ENCODE measurements at places on chromosomes 5 and 9.
A peak's percentile ranks its signal among the peaks of the same experiment; 100 is the strongest.

DNA sequence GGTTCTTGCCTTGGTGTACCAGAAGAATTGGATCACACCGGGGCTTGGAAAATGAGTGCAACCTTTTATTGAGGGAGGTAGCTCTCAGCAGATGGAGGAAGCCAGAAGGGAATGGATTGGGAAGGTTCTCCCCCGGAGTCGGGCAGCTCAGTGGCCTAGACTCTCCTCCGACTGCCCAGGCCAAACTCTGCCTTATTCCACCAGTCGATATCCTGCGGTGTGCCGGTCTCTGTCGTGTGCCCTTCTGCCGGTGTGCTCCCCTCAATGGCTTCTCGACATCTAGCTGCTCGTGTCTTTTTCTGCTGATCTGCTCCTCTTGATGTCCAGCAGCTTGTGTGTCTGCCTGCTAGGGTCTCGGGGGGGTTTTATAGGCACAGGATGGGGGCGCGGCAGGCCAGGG, 87.4 kb upstream of the CCL21 start:
- no peak for DNase-seq

DNA sequence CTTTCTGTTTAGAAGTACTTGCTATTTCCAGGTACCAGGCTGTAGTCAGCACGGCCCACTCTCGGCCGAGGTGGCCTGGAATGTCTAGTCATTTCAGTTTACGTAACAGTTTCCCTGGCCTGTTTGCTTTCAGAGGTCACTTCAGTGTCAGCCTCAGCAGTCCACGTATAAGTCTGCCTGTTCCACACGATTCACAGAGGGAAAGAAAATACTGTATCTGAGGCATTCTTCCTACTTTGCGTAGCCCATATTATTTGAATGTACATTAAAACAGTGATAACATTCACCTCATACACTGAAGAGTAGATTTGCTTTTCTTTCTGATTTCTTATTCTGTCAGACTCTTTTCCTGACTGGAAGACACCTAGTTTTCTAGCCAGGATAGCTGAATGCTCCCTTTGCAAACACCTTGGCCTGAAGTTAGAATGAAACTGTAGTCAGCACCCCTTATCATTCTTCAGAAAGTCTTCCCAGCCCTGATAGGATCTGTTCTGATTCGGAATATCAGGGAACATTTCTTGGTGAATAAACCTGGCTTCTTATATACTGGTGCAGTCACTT, 140.9 kb downstream of the AOPEP start:
- no peak for DNase-seq

- no peak for DNase-seq
Measured at GRCh38 chr5:148177207-148177606, 8.9 kb downstream of the SPINK14 start.

- no peak for DNase-seq
Measured at GRCh38 chr9:21810388-21810787, 8.0 kb downstream of the MTAP start.

DNA sequence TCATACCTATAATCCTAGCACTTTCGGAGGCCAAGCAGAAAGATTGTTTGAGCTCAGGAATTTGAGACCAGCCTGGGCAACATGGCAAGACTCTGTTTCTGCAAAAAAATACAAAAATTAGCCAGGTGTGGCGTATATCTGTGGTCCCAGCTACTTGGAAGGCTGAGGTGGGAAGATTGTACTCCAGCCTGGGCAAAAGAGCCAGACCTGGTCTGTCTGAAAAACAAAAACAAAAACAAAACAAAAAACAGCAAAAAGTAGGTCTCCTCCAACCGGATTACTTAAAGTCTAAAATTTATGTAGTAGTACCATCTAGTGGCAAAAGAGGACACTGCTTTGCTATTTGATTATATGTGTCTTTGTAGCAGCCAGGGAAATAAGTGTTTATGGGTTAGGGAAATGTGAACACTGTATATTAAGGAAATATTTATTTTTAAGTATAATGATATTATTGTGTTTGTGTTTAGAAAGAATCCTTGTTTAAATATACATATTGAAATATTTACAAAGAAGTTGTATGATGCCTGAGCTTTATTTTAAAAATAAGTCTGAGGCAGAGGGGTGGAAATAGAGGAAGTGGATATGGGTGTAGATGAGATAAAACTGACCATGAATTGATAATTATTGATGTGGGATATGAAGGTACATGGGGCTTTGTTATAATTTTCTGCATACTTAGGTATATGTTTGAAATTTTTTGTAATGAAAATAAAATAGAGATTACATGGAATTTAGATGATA, 20.0 kb downstream of the APC start:
- no peak for DNase-seq

- no peak for DNase-seq
Measured at GRCh38 chr9:90787771-90788460, 13.7 kb upstream of the SYK start.

GRCh38 chr5:86463339-86463738, 154.4 kb upstream of the COX7C start:
- DNase-seq = no peak

- no peak for DNase-seq
Measured at GRCh38 chr9:93954434-93955061, 607 bp downstream of the BARX1 start.

DNA sequence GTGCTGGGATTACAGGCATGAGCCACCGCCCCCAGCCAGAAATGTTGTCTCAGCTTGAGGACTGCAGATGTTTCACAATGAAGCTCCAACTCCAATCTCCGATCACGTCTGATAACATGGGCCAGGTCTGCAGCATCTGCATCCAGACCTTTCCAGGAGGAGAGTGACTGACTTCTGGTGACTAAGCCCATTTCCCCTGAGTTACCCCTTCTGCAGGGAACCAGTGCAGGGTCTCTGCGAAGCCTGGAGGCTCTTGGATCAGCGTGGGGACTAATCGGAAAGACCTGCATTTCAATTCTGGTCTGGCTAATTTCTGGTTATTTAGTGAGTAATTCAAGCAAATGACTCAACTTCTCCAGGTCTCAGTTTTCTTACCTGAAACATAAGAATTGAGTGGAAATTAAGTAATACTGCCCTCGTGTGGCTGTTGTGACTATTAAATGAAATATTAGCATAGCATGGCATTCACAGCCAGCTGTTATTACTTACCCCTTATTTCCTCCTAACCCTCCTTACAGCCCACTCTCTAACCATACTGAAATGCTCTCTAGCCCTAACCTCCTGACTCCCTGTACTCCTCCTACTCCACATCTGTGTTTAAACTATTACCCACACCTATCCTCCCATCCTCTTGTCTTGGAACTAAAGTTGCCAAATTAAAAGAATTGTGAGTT, 2.2 kb upstream of the GNPDA1 start:
- DNase-seq = peak; percentile 47

GRCh38 chr5:132132138-132132537, 58.5 kb downstream of the CSF2 start:
- no peak for DNase-seq

DNA sequence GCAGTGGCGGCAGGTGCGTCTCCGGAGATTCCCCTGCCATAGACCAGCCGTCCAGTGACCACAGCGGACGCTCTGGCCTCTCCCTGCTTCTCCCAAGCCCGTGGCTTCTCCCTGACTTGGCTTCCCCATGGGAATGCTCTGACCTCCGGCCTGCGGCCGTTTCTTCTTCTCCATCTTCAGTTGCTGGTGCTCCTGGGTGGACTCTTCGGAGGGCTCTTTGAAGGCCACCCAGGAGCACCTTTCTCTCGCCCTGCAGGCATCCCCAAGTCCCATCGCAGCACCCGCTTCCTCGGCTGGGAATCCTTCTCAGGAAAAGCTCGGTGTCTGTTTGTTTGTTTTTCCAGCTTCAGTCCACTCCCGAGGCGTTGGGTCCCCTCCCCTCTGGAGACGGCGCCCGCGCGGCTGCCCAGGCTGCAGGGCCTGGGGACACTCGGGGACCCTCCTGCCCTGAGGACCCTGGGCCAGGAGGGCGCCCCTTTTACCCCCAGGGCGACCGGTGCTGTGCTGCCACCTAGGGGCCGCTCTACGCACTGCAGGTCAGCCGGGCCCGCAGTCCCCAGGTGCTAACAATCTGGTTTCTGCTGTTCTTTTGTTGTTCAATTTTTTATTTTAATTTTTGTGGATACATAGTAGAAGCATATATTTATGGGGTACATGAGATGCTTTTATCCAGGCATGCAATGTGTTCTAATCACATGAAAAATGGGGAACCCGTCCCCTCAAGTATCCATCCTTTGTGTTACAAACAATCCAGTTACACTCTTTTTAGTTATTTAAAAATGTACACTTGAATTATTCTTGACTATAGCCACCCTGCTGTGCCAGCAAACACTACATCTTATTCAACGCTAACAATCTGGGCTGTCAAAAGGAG, 197.9 kb upstream of the ADAMTS16 start:
- no peak for DNase-seq

GRCh38 chr5:54470677-54471076, 15.2 kb downstream of the HSPB3 start:
- no peak for DNase-seq

- DNase-seq = no peak
Measured at GRCh38 chr5:125579182-125579581, 832.7 kb upstream of the ZNF608 start.

- no peak for DNase-seq
Measured at GRCh38 chr9:114938687-114939575, 8.5 kb upstream of the TNFSF8 start.

GRCh38 chr9:134136118-134136995, 475 bp downstream of the WDR5 start:
- no peak for DNase-seq

DNA sequence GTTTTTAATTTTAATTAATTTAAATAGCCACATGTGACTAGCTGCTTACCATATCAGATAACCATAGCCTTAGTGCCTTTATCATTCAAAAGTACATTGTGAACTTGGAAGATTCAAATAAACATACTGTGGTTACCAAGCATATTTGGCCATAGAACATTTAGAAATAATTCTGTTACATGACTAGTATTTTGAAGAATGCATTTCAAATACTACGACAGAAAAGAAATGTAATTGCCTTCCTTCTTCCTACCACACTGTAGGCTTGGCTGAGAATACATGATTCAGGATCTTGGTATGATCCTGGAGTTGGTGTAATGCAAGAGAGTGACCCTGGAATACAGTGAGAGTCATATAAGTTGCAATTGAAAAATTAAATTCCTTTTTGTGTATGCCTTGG, 109.7 kb upstream of the PCA3 start:
- no peak for DNase-seq

DNA sequence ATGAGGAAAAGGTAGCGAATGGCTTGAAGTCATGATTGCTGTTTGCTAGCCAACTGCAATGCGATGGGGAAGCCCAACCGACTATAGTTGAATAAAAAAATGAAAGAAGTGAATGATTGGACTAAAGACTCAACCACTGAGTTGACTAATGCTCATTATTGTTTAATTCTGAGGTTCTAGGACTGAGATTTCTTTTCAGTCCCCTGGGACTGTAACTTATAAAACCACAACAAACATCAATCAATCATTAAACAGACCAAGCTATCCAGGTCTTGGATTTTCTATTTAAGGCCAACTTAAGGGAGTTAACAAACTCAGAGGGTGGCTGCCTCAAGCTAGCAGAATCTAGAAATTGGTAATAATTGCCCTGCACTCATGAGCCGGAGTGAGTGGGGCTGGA, 154.2 kb downstream of the DOCK2 start:
- no peak for DNase-seq

DNA sequence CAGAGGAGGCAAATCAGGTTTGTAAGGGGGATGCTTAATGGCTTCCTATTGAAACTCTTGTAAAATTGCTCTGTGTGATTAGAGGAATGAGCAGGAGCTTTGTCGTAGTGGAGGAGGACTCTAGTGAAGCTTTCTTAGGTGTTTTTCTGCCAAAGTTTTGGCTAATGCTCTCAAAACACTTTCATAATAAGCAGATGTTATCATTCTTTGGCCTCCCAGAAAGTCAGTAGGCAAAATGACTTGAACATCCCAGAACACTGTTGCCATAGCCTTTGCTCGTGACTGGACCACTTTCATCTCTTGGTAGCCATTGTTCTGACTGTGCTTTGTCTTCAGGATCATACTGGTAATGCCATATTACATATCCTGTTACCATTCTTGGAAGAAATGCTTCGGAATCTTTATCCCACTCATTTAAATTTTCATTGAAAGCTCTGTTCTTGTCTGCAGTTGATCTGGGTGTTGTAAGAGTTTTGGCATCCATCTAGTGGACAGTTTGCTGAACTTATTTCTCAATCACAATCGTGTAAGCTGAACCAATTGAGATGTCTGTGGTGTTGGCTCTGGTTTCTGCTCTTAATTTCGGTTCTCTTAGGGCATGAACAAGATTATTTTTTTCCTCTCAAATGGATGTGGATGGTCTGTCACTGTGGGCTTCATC, 187.6 kb downstream of the COMMD10 start:
- DNase-seq = no peak

DNA sequence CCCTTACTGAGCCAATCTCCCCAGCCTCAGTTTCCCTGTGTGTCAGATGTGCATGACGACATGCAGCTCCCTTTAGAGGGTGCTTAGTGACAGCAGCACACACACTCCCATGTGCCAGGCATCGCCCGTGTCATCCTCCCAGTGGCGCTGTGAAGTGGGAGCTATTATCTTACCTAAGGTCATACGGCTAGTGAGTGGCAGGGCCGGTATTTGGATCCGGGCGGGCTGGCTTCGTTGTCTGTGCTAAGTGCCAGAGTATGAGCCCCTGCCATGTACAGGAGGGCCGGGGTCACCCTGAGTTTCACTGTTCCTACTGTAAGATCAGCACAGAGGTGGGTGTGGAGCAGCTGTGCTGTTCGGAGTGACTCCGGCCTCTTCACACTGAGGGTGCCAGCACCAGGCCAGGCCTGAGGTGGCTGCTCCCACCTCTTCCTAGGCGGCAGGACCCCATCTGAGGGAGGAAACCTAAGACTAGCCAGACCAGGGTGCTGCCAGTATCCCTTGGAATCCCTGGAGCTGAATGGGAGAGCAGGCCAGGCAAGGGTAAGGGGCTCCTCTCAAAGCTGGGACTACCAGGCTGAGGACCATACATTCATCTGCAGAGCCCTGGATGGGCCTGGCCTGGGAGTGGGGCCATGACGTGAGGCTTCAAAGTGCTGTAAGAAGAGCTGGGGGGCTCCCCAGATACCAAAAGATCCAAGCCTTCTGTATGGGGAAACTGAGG, 22.5 kb downstream of the AQP7 start:
- no peak for DNase-seq

DNA sequence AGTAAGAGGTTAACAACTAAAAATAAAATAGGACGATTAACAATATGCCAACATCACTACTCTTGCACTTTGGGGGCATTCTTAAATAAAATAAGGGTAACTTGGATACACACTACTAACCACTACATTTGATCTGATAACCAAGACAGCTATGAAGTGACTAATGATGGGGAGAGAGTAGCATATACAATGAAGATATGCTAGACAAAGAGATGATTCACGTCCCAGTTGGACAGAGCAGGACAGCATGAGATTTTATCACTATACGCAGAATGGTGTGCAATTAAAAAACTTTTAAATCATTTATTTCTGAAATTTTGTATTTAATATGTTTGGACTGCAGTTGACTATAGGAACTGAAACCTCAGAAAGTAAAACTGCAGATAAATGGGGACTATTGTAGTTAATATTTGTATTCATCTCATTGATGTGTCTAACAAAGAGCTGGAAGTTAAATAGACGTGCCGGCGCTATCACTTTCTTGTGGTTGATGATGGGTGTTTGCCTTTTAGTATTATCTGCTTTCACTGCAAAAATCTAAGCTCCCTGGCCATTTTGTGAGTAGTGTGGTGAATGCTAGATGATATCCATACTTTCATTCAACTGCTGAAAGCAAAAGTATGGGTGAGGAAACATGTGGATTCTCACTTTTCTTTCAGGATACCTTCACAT, 18.7 kb downstream of the GIN1 start:
- DNase-seq = no peak

- no peak for DNase-seq
Measured at GRCh38 chr5:139751236-139751635, 44.4 kb upstream of the PSD2 start.

- DNase-seq = no peak
Measured at GRCh38 chr9:133888048-133888808, 103.9 kb downstream of the VAV2 start.
